ENCODE measurements at places on chromosomes 1 and 21. TPM values are rescaled to one million over a fixed set of nuclear protein-coding genes. Genes with fewer than 3 reads are reported as not detected.

Gene TRPM2
- under 0.01 TPM for total RNA-seq

Gene OLIG2
- total RNA-seq, result not detected

Gene TLCD4
- 0.53 TPM for total RNA-seq

Gene PDE9A
- 1.9 TPM for total RNA-seq

Gene PRMT6
- 11.3 TPM for total RNA-seq

Gene FCAMR
- not detected for total RNA-seq

Gene LCE1A
- total RNA-seq, result not detected

Gene GPR157
- 44.0 TPM for total RNA-seq

Gene DCDC2B
- not detected for total RNA-seq

Gene ELAVL4
- total RNA-seq, result not detected

Gene NBPF11
- total RNA-seq, result 4.6 TPM

Gene OSCP1
- 3.7 TPM for total RNA-seq

Gene NBPF10
- total RNA-seq, result 1.3 TPM

Gene SLAMF6
- not detected for total RNA-seq

Gene OR2G6
- not detected for total RNA-seq

Gene ALX3
- not detected for total RNA-seq

Gene LMX1A
- total RNA-seq, result not detected

Gene PGLYRP4
- 2.0 TPM for total RNA-seq

Gene CD53
- total RNA-seq, result not detected

Gene PLA2G2C
- total RNA-seq, result not detected

Gene MPL
- not detected for total RNA-seq

Gene TSTD1
- total RNA-seq, result 87.1 TPM

Gene CRYZL1
- total RNA-seq, result 10.8 TPM

Gene OR10Z1
- not detected for total RNA-seq

Gene KIRREL1
- 20.2 TPM for total RNA-seq

Gene SLC44A3
- total RNA-seq, result 7.9 TPM

Gene RYR2
- not detected for total RNA-seq

Gene CORT
- 0.26 TPM for total RNA-seq

Gene SERTAD4
- 0.26 TPM for total RNA-seq

Gene TMEM61
- 2.9 TPM for total RNA-seq

Gene PADI6
- not detected for total RNA-seq

Gene CD34
- total RNA-seq, result not detected

Gene MTARC1
- total RNA-seq, result 2.0 TPM

Gene FAM151A
- not detected for total RNA-seq

Gene PCBP3
- not detected for total RNA-seq

Gene LRRC7
- total RNA-seq, result not detected

Data from bronchial epithelial cell (primary cell).